ENCODE measurements at places on chromosomes 3 and 15.

GRCh38 chr3:49164983-49165720, 979 bp downstream of the CCDC71 start:
- DNase-seq = no peak

- DNase-seq = no peak
Measured at GRCh38 chr3:108044699-108045098, 46.1 kb downstream of the CD47 start.

- DNase-seq = peak; percentile 66
Measured at GRCh38 chr3:133488785-133489367, 84.6 kb upstream of the CDV3 start.

GRCh38 chr15:74808840-74809229, 3.8 kb upstream of the LMAN1L start:
- DNase-seq = no peak

DNA sequence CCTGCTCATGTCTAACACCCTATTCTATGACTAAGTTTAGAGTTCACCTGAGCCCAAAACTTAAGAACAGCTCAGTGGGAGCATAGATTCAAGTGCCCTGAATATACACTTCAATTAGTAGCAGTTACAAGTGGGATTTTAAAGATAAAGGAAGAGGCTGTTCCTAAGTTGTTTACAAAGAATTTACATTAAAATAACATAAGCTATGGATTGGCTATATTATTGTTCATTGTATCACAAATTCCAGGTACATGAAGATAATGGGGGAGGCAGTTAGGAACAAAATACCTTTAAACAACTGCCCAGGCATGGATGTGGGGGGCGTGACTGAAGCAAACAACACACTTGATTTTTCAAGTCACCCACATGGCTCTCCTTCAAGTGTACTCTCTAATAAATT, 52.7 kb downstream of the ROPN1B start:
- no peak for DNase-seq

- DNase-seq = no peak
Measured at GRCh38 chr3:44896440-44896839, 22.0 kb downstream of the TGM4 start.

DNA sequence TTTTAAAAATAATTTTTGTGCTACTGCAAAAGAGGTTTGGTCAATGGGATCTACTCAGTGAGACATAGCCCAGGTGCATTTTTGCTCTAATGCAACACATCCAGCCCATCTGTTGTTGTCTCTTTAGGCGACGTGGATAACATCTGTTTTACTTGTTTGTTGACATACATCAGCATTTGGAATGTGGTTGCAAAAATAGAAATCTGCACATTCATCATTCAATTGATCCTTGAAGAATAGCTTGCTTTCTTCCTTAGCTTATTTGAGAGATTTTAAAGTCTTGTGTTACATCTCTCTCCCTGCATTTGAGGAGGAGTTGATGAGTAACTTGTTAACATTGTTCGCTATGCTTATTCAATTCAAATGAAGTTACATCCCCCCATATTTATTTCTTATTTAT, 1202.3 kb downstream of the NSUN3 start:
- DNase-seq = no peak

GRCh38 chr3:119794971-119795612, 13.2 kb downstream of the NR1I2 start:
- DNase-seq = no peak

DNA sequence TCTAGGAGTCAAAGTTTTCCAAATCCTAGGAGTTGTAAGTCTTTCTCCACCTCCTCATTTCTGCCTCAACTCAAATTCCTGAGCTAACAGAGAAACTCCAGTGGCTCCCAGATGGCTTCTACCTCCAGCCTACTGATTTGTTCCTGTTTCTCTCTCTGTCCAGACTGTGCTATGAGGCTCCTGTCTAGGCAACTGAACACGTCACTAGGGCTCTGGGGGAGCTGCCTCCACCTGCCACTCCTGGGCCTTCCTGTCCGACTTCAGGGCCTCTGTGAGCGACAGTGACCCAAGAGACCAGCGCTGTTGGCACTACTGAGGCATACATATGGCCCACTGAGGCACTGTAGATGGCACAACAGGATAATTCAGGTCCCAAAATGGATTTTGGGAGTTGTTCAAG, 71.4 kb downstream of the EXOG start:
- no peak for DNase-seq

- no peak for DNase-seq
Measured at GRCh38 chr15:80186597-80186996, 33.8 kb downstream of the FAH start.

GRCh38 chr3:23161308-23161707, 41.8 kb upstream of the UBE2E2 start:
- DNase-seq = peak; percentile 39

- peak; percentile 59 for DNase-seq
Measured at GRCh38 chr3:171838218-171838720, 4.9 kb upstream of the TMEM212 start.

GRCh38 chr3:72157748-72158638, 373.0 kb upstream of the PROK2 start:
- DNase-seq = no peak

- DNase-seq = no peak
Measured at GRCh38 chr3:107822308-107822707, 268.5 kb downstream of the CD47 start.

DNA sequence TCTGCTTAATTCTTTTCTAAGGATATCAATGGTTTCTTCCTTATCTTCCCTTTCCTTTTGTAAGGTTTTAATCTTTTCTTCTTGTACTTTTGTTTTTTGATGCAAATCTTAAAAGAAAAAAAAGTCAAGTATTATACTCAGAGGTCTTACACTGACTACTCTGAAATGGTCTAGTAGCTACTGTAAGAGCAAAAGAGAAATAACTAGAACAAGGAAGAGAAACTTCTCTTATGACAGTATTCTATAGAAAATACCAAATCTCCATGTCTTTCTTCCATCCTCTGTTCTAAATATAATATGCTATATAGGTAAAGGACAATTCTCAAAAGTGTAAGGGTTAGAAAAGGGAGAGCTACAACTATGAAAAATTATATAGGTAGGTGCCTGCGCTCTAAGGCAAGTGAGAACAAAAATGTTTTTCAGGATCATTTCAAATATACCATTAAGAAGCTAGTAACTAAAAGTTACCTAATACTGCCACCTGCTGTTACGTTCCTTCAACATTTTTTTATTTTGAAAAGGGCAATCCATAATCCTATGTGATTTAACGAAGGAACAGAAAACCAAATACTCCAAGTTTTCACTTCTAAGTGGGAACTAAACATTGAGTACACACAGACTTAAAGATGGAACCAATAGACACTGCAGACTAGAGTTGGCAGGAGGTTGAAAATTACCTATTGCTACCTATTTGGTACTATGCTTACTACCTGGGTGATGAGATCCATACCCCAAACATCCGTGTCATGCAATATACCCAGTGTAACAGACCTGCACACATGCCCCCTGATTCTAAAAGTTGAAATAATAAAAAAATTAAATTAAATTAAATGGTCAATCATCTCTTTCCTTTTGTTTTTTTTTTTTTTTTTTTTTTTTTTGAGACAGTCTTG, 36.7 kb downstream of the CIP2A start:
- peak; percentile 35 for DNase-seq

DNA sequence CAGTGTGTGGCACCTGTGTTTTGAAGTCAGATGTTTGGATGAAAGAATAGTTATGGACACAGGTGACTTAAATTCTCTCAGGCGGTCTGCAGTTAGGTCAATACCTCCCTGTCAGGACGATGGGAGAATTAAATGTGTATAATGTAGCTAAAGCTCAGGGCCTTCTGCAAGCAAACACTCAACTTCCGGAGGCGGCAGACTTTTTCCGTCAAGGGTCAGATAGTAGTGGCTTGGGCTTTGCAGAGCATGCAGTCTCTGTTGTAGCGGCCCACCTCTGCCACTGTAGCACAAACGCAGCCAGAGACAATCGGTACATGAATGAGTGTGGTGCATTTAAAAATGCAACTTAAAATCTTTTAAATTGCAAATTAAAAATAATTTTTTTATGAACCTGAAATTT, 47.4 kb downstream of the CMTM8 start:
- no peak for DNase-seq

GRCh38 chr3:188200481-188200880, 46.5 kb downstream of the LPP start:
- no peak for DNase-seq

DNA sequence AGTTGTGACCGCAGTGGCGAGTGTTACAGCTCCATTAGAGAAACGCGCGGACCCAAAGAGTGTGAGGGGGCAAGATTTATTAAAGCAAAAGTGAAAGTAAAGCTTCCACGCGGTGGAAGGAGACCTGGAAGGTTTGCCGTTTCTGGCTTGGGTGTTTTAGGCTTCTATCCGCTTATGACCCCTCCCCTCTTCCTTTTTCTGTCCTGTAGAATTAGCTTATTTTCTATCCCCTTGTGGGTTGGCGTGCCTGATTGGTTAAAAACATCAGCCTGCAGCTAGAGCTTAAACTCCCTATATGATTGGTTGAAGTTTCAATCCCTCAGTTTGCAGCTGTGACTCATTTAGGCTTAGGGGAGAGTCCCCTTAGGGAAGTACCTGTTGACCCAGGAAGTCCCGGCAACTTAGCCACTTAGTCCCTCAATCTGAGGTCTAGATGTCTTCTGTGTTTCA, 39.6 kb downstream of the C3orf38 start:
- DNase-seq = no peak

DNA sequence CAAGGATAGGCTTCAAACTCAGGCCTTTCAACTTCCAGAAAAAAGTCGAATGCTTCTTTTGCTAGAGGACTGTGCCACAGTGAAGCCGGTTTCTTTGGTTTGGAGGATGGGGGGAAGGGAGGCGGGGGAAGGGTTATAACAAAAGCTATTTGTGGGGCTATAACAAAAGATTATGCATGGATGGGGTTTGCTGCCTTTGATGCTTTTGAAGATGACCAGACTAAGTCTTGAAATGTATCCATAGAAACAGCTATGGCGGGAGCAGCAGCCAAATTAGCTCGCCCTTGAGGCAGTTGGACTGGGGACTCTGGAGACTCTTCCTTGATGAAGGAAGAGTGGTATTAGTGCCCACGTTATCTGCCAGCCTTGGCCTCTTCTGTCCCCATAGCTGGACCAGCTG, 47.5 kb downstream of the SRGAP3 start:
- DNase-seq = no peak

DNA sequence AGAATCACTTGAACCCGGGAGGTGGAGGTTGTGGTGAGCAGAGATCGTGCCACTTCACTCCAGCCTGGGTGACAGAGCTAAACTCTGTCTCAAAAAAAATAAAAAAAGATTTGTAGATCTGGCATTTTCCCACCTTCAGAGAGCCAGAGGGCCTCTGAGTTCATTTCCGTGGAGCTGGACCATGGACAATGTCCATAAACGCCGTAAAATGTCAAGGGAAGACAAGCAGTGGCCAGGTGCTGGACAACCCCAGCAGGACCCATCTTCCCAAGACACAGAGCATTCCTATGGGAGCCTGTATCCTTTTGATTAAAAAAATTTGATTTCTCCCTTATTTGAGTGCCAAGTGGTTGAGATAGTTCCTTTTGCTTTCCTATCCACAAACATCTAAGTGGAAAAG, 67.4 kb upstream of the NR2E3 start:
- no peak for DNase-seq

- DNase-seq = no peak
Measured at GRCh38 chr15:74124759-74125158, 5.6 kb upstream of the ISLR2 start.

DNA sequence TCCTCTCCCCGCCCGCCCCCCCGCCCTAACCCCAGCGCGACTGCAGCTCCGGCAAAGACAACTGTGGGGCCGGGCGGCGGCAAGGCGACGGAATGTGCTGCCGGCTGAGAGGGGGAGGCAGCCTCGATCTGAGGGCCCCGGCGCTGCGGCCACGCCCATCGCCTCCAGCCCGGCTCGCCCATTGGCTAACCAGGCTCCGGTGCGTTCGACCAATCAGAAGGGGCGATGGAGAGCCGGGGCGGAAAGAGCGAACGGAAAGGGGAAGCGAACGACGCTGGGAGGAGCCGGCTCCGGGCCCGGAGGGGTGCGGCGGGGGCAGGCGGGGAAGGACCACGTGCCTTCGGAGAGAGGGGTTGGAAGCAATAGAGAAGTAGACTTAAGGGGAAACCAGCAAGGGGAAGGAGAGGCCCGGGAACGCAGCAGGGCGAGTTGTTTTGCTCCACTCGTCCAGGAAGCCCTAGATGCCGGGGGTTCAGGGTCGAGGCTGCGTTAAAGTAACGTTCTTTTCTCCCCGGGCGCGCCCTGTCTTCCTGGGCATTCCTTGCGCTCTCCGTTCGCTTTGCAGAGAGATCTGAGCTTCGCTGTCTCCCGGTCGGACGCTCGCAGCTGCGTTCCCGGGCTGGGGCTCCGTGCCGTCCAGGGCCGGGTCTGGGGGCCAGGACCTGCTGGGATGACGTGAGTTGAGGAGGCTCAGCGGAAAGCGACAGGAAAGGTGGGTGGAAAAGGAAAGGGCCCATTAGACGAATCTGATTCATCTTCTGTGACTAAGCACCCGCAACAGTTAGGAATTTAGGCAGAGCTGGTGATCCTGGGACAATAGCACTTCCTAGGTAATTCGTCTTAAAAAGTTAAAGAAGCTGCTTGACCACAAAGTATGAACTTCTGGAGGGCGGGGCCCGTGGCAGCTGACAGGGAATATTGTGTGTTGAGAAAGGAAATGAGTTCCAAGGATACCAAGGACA, at the start of gene KPNA4:
TSS of gene KPNA4 (minus strand) at position 130 of the 962 bp plus-strand sequence. CDS start 289 bp downstream, outside the sequence.
- peak; percentile 98 for DNase-seq

DNA sequence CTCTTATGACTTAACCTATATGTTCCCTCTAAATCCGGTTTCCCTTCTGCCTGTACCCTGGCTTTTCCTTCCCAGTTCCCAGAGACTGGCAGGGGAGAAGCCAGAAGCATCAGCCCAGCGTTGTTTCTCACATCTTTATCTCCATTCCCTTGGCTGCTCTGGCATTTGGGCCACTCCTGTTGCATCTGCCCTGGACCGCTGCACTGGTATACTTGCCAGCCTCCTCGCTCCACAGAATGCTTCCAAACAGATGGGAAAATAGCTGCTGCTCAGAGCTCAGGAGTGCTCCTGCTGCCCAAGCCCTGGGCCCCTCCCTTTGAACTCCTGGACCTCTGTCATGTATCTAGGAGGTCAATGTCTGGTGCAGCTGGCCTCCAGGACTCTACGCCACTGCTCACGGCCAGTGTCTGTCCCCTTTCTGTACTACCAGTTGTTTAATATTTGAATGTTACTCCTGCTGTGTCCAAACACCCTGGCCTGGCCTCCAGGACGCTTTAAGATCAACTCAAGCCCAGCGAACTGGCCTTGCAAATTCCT, 6.8 kb downstream of the SPINT1 start:
- no peak for DNase-seq

- no peak for DNase-seq
Measured at GRCh38 chr3:160806094-160806493, 50.1 kb downstream of the PPM1L start.

Measured in HCEC 1CT (cell line).